NCI-H2081 (cell line): ENCODE measurements at places on chromosomes 6 and 20.

GRCh38 chr20:20663841-20664240 is 48.6 kb downstream of the RALGAPA2 start:
- no peak for DNase-seq

DNA sequence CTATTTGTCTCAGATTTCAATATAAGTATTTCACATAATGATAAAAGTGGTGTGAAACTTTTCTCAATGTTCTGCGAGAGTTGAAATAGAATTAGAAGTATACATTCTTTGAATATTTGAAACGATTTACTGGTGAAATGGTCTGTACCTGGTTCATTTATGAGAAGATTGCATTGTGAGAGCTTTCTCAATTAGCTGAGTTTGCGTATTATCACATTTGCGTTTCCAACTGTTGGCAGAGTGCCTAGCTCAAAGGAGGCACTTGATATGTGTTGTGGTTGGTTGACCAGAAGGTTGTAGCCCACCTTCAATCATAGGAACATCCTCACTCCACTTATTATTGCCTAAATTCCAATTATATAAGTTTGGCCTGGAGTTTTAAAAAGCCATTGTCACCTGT is 58.8 kb upstream of the EXOC2 start:
- no peak for DNase-seq

- DNase-seq, result no peak
Measured at GRCh38 chr20:60634491-60635172, 617.4 kb upstream of the CDH4 start.

DNA sequence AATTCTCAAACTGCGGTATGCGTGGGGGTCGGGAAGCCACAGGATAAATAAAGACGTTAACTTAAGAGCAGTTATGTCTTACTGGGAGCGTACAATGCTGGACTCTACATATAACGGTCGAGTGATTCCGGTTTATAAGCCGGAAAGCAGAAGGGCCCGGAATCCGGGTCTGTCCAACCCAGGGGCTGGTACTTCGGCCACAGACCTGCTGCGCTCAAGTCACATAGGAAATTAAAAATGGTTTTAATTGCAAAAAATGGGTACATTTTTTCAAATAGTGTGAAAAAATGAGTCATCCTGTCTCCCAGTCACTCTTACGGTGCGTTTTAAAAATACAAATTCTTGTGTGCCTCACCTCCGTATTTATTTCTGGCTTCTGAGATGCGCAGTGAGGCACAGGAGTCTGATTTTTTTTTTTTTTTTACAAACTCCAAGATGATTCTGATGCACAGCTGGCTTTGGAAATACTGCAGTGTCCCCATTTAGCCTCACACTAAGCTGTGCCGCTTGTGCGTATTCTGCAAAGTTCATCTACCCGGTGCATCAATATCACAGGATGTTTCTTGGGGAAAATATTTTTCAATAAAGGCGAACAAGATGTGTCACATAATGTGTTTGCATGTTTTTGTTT is 1.0 kb downstream of the PCIF1 start:
- DNase-seq, result no peak

DNA sequence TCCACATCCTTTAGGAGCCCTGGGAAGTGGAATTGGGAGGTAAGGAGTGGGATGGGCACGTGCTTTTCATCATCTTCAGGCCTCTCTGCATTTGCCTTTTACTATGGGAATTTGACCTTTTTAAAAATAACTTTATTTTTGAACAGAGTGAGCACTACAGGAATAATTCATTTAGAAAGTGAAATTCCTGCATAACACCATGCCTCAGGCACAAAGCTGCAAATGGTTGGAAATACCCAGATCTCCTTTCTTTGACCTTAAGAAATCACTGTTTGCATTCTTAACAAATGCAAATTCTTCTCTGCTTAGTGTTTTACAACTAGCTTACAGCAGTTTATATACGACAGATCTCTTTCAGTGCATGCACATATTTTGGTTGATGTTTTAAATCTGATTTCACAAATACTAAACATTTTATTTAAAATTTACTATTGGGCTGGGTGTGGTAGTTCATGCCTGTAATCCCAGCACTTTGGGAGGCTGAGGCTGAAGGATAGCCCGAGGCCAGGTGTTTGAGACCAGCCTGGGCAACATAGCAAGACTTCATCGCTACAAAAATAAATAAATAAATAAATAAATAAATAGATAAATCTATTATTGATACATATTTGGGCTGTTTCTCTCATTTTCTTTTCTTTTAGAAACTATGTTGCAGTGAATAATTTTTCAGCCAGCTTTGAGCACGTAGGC is 24.5 kb downstream of the CST8 start:
- DNase-seq, result no peak

DNA sequence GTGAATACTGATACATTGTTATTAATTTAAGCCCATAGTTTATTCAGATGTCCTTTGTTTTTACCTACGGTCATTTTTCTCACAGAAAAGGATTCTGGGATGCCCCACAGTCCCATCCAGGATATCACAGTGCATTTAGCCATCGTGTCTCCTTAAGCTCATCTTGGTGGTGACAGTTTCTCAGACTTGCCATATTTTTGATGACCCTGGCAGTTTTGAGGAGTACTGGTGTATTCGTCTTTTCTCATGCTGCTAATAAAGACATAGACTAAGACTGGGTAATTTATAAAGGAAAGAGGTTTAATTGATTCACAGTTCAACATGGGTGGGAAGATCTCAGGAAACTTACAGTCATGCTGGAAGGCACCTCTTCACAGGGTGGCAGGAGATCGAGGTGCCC is 295.9 kb upstream of the CDH4 start:
- DNase-seq, result no peak

GRCh38 chr6:90885611-90886056 is 298.8 kb upstream of the MAP3K7 start:
- DNase-seq, result no peak

DNA sequence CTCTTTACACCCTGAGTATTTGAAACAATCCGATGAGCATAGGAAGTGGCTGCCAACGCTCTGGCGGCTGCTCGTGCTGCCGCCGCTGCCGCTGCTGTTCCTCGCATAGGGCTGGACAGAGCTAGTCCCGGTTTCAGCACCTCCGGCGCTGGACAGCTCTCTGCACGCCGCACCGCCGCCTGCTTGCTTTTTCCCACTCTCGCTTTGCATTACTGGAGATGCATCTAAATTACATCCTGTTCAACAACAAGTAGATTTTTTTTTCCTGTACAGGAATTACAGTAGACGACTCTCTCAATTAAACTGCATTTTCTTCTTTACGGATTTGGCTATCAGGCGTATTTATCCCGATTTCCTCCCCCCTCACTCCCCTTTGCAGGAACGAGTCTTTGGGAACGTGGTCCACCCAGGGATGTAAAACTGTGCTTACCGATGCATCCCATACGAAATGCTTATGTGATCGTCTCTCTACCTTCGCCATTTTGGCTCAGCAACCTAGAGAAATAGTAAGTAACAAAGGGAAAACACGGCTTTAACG is 563.8 kb downstream of the LMBRD1 start:
- peak; percentile 73 for DNase-seq

GRCh38 chr6:67802771-67803170 is 832.3 kb upstream of the ADGRB3 start:
- no peak for DNase-seq

GRCh38 chr20:11687546-11688292 is 230.0 kb upstream of the BTBD3 start:
- DNase-seq, result peak; percentile 83

- DNase-seq, result no peak
Measured at GRCh38 chr6:33187809-33188208, 4.5 kb downstream of the COL11A2 start.

DNA sequence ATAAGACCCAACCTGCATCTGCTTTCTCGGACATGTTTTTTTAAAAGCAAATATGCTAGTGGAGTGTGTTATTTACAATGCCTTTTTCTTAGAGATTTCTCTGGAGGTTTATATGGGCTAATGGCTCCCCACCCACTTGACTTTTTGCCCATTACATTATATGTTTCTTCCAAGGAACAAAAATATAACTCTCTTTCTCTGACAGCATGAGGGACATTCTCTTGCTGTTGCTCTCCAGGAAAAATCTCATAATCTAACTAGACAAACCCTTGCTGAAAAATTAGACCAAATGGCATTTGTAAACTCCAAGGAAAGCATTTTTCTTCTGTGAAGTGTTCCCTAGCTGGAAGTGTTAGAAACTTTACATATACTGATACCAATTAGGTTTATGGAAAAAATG is 213.7 kb downstream of the PRL start:
- no peak for DNase-seq

DNA sequence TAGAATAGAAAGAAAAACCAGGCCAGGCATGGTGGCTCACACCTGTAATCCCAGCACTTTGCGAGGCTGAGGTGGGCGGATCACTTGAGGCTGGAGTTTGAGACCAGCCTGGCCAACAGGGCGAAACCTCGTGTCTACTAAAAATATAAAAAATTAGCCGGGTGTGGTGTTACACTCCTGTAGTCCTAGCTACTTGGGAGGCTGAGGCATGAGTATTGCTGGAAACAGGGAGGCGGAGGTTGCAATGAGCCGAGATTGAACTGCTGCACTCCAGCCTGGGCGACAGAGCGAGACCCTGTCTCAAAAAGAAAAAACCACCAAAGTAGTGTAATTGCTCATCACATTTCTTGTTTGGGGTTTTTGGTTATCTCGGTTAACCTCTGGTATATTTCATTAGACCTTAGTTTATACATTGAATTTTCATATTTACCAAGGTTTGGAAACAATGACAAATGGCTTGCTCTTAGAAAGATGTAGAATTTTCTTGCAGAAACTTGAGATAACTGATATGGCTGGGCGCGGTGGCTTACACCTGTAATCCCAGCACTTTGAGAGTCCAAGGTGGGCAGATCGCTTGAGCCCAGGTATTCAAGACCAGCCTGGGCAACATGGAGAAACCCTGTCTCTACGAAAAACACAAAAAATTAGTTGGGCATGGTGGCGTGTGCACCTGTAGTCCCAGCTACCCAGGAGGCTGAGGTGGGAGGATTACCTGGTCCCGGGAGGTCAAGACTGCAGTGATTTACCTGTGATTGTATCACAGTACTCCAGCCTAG is 14.2 kb downstream of the ITCH start:
- DNase-seq, result no peak

DNA sequence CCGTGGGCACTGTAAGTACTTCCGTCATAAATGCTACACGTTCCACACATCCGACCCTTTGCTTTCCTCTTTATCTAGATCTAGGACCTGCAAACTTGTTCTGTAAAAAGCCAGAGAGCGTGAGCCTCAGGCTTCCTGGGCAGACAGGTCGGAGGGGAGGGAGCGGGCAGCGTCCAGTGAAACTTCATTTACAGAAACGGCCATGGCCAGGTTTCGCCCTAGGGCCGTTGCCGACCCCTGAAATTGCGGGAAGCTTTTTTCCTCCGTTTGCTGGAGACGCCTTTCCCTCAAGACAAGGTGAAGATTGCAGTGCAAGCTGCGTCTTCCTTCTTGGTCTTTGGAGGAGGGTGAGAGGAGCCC is 155.4 kb downstream of the DLL1 start:
- no peak for DNase-seq

DNA sequence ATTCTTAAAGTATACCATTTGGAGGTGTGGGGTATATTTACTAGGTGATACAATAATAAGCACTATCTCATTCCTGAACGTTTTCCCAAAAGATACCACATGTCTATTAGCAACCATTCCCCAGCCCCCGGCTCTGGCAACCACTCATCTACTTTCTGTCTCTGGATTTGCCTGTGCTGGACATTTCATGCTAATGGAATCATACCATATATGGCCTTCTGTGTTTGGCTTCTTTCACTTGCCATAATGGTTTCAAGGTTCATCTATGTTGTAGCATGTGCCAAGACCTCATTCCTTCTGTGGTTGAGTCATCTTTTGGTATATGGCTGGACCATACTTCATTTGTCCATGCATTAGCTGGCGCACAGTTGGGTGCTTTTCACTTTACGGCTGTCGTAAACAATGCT is 39.7 kb downstream of the BCAS4 start:
- no peak for DNase-seq

DNA sequence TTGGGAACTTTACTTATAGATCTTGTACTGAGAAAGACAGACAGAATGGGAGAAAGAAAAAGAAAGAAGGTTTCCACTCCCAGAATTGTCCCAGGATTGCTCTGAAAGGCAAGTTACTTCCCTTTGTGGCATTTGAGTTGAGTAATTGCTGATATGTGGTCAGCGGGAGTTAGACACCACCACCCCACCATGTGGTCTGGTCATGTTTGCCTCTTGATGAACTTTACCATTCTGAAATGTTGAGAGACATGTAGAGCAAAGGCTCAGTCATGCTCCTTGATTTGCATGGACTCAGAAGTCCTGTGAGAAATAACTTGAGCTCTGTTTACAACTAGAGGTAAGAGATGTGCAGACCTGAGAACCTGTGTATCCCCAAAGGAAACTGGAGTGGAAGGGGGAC is 17.1 kb downstream of the TCF21 start:
- no peak for DNase-seq

DNA sequence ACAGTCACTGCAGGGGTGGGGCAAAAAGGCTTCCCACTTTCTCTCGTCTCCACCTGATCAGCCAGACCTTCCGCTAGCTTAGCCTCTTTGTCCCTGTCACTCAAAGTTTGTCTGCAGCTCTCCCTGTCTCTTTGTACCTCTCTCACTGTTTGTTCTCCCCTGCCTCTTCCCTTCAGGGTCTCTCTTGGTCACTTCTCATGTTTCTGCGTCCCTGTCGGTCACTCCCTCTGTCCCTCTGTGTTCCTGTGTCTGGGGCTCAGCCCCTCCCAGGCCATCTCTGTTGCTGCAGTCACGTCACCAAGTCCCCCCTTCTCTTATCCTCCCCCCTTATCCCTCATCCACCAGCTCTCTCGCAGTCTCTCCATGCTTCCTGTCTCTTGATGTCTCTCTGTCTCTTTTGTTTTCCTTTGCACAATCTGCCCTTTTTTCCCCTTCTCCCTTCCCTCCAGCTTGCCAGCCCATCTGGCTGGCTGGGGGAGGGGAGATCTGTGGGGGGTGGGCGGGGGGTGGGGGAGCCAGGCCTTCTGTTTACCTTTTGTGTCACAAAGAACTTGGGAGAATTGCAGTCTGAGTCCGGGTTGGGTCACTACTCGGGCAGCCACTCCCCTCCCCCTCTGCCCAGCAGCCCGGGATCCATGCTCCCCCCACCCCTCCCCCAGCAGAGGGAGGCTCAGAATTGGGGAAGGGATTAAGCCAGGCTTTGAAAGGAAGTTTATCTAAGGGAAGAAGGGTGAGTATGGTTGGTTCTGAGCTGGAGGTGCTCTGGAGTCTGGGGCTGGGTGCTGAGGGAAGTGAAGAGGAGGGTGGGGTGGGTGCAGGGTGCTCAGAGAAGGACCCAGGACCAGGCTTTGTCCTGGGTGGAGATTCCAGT is 32.3 kb downstream of the FOXP4 start:
- DNase-seq, result peak; percentile 65

- DNase-seq, result no peak
Measured at GRCh38 chr6:158149641-158150040, 18.4 kb downstream of the SERAC1 start.

GRCh38 chr20:53660078-53660909 is 66.7 kb upstream of the ZNF217 start:
- DNase-seq, result no peak

DNA sequence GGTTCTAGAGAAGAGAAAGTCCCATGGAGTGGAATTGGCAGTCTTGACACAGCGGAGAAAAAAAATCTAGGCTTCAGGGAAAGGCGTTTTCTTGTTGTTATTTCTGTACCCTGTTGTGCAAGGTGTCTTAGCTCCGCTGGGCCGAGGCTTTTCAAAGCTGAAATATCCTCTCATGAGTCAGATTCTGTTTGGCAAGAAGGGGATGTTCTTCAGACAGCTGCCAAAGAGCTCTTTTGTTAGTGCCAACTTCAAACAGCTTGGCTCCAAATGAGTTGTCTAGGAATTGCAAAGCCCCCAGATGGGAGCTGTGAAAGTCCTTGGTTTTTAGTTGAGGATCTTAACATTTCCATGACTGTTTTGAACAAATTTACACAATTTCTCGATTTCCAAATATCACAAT is 45.6 kb downstream of the LRRN4 start:
- DNase-seq, result no peak
